ENCODE measurements at places on chromosomes 5 and 9.

DNA sequence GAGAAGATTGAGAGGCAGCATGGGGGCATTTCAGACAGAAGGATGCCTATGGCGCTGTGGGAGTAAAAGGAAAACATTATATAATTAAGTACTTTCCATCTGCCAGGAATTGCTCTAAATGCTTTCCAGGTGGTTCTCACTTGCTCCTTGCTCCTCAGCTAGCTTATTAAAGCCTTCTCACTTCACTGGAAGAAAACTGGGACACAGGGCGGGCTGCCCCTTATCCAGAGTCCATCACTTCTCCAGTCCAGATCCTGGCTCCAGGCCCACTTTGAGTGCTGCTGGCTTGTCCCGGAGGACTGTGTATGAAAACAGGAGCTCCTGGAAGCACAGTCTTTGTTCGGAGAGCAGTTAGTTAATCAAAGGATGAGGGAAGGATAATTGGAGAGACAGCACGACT, 409.9 kb upstream of the ADAMTS16 start:
- DNase-seq: no peak

GRCh38 chr5:31711363-31711762, 72.4 kb downstream of the PDZD2 start:
- DNase-seq: no peak

DNA sequence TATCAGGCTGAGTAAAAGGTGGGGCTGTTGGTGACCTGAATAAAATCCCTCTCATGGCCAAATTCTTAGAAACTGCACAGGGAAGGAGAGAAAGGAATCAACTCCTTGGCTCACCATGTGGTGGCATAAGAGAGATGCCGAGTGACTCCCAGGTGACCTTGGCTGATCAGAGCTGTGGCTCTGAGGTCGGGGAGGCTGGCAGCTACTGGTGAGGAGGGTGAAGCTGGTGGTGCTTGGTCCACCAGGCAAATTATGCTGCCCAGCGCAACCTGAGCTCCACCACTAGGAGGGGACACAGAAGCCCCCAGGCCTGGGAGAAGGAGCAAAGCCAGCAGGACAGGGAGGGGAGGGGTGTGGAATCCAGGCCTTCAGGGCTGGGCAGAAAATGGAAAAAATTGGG, 111.2 kb upstream of the IL12B start:
- no peak for DNase-seq

- no peak for DNase-seq
Measured at GRCh38 chr5:136631186-136631585, 265.8 kb upstream of the TRPC7 start.

GRCh38 chr5:56545016-56545415, 270.3 kb upstream of the MAP3K1 start:
- no peak for DNase-seq

DNA sequence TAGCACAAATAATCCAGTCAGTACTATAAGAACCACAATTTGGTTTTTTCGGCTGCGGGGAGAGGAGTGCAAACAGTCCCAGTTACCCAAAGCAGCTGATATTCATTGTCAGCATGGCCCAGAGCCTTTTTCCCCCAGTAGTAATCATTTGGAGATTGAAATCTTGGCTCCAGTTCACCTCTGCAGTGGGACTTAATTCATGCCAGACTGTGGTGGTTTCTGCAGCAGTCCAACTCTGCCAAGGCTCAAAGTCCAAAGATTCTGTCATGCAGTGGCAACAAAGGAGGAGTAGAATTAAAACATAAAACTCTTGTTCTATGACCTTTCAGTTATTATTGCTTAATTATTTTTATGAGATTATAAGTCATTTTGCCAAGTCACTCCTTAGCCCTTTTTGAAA, 25.0 kb upstream of the TRIM36 start:
- no peak for DNase-seq

DNA sequence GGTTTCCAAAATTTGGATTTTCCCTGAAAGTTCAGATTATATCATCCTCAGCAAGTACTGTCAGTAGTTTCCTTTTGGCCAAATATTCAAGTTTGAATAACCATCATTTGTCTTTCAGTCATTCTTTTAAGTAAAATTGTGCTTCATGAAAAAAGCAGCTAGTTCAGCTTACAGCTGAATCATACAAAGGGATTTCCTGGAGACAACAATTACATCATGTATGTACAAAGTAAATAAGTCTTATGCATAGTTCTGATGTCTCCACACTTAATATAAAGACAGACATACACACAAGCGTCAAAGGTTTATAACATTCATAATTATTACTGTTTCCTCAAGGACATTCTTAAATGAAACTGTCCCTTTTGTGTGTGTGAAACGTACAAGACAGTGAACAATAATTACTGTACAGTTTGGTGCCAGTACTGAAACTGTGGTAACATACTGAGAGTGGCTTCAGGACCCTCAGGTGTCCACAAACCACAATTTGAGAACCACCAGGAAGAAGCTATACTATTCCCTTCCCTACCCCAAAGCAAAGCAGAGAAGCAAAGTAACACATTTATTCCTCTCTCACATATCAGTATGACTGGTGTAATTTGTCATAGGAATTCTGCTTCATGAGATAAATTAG, 746.6 kb downstream of the TAF11L14 start:
- DNase-seq: no peak

GRCh38 chr5:31880449-31880848, 241.5 kb downstream of the PDZD2 start:
- DNase-seq: no peak

GRCh38 chr5:157578079-157578780, 2.7 kb upstream of the ADAM19 start:
- no peak for DNase-seq

DNA sequence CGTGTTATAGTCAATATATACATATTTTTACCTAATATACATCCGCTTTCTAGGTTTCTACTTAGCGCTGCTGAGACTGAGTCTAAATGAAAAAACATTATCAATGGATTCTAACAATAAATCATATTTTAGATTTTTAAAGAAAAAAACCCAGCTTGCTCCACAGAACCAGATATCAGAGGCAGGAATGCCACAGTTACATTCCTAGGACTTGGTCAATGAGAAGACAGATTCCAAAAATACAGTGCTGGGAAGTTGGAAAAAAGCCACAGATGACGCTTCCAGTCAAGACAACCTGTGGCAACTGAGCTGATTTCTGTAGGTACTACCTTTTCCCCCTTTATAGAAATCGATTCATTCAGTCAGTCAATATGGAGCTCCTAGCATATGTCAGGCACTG, 577 bp upstream of the CCDC112 start:
- no peak for DNase-seq

DNA sequence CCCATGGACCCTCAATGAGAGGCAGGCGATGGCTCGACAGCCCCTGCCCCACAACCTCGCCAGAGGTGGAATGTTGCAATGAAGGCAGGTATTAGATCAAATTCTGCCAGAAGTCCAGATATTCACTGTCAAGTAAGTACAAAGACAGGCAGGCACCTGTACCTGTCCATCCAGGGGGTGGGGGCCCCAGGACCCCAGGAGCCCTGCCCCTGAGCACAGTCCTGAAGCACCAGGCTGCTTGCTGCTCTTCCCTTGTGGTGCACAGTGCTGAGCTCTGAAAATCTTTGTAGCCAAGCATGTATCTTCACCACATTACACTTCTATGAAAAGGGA, 26.2 kb upstream of the HMCN2 start:
- no peak for DNase-seq

DNA sequence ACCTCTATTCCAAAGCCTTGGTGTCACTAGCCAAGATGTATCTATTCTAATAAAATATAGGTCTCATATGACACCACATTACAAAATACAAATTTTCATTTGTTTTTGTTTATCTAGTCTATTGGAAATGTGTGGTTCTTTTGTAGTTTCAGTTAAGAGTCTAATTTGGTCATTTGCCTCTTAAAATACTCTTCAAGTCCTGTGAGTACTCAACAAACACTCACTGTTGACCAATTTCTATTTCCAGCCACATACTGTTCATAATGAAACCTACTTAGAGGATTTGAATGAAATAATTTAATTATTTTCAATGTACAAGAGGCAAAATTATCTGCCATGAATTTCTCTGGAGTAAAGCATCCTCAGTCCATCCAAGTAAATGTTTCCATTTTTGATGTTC, 40.6 kb downstream of the SLC1A3 start:
- no peak for DNase-seq

DNA sequence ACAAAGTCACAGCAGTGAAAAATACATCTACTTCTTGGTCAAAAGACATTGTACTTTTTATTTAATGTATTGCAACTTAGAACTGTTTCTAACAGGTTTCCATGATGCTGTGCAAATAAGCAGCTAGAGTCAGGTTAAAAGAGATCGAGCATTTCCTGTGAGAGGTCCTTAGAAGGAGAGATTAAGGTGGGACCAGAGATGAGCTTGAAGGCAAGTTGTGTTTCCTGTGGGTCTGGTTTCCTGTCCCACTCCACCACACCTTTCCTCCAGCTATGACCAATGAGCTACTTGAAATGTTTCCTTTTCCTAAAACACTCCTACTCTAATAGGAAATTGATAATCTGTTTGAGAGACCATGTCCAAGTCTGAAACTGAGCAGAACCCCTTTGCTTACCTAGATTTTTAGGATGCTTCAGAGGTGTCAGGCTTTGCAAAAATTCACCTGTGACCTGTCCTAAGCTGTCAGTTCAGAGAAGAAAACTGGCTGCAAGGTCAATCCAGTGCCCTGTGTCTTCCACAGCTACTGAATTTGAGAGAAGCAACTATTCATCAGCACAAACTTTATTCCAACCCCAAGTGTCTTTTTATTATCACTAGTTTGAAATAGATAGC, 13.1 kb upstream of the RLN1 start:
- DNase-seq: no peak

GRCh38 chr5:23136958-23137357, 283.8 kb upstream of the CDH12 start:
- no peak for DNase-seq

DNA sequence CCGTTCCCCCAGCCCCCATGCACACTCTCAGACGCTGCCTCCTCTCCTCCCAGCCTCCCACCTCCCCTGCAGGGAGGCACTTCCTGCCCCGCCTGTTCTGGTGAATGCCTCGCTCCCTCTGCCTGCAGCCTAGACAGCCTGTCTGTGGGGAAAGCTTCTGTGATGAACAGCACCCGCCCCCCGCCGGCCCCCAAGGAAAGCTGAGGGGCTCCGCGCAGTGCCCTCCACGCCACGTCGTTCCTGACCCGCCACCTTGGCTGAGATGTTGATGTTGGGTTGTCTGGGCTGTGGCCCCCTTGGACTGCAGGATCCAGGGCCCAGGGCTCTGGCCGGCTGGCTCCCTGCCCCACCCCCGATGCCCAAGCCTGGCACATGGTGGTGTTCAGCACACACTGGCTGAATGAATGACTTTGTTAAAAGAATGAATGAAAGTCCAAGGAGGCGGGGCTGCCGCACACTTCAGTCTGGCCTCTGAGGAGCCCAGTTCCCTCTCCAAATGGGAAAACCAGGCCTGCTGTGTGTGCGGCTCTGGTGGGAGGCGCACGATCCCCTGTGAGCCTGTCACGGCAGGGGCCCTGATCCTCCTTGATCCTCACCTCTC, 2.1 kb upstream of the MYMK start:
- no peak for DNase-seq

GRCh38 chr9:113578882-113579282, 115.4 kb downstream of the RGS3 start:
- no peak for DNase-seq

GRCh38 chr5:81830596-81830995, 79.7 kb upstream of the SSBP2 start:
- no peak for DNase-seq

DNA sequence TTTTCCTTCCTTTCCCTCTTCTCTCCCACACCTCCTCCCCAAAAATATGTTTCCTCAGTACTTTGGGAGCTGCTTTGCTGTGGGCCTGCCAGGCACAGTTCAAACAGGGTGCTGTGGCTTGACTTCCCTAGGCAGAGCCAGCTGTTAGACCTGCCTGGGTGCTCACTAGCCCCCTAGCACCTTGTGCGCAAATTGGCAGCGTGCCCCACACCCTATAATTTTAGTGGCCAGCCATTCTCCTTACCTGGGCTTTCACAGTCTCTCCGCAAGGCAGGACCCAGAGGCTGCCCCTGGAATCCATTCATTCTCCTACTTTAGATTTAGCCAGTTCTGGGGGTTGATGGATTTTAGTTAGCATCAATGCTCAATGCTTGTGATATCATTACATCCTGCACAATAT, 72.3 kb downstream of the ANGPTL2 start:
- no peak for DNase-seq

- DNase-seq: no peak
Measured at GRCh38 chr9:111263116-111263515, 66.9 kb downstream of the OR2K2 start.

GRCh38 chr5:174755106-174755505, 30.7 kb downstream of the MSX2 start:
- DNase-seq: no peak

- no peak for DNase-seq
Measured at GRCh38 chr5:56825222-56825824, 10.0 kb downstream of the MAP3K1 start.

Measured in epithelial cell of prostate (primary cell).